ENCODE measurements at places on chromosomes 16 and 17.

DNA sequence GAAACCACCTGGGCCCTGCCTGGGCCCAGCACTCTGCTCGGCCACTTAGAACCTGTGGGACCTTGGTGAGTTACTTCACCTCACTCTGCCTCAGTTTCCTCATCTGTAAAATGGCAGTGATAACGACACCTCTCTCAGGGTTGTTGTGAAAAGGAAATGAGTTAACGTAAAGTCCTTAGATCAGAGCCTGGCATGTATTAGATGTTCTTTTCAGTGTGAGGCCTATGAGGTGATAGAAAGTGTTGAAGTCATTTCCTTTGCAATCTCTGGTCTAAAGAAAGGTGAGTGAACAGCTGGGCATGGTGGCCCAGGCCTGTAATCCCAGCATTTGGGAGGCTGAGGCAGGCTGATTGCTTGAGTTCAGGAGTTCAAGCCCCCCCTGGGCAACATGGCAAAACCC, 51.7 kb upstream of the LGALS9 start:
- no peak for DNase-seq

GRCh38 chr17:79786930-79787643, 9.1 kb downstream of the CBX2 start:
- DNase-seq, result no peak

DNA sequence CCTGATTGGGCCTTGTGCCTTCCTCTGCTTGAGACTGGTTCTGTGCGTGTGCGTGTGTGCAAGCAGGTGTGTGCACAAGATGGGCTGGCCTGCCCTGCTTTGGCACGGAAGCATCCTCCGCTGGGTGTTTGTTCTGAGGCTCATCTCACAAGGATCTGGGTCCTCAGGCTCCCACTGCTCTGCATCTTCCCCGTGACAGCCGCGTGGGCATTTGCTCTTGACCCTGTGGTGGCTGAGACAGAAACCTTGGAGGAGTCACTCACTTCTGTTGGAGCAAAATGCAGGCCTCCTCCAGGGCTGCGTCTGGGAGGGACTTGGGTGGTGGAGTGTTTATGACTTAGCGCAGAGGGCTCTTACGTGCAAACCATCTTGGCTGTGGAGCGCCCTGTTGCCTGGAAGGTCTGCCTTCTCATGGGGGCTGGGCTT, 119.2 kb downstream of the RPTOR start:
- no peak for DNase-seq

DNA sequence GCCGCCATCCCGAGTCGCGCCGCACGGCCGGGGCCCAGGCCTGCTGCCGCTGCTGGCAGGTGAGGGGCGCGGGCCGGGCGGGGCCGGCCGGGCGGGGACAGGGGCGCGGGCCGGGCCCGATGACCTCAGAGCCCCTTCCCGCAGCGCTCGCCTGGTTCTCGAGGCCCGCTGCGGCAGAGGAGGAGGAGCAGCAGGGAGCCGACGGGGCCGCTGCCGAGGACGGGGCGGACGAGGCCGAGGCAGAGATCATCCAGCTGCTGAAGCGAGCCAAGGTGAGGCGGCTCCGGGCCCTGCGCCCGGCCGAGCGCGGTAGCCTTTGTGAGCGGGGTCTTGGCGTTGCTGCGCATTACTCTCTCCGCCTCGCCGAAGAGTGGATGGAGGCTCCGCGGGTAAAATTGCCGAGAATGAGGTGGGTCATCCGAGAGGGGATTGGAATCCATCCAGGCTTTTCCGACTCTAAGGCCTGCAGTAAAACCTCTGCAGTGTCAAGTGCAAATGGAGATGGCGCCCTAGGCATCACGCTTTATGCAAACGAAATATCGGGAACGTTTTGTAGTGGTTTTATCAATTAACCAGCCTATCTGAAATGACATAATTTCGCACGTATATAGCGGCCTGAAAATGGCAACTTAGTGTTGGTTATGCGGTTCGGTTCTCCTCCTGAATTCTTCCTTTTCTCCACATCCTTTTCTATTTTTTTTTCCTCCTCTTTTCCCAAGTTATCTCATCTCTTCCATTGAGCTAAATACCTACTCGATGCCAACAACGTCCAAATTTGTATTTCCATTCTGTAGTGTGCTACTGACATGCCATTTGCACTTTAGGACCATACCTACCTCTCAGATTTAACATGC, 577 bp downstream of the TTC19 start:
- peak; percentile 38 for DNase-seq

- no peak for DNase-seq
These were observed 27.4 kb downstream of the TMC6 start for GRCh38 chr17:78101112-78101511.

DNA sequence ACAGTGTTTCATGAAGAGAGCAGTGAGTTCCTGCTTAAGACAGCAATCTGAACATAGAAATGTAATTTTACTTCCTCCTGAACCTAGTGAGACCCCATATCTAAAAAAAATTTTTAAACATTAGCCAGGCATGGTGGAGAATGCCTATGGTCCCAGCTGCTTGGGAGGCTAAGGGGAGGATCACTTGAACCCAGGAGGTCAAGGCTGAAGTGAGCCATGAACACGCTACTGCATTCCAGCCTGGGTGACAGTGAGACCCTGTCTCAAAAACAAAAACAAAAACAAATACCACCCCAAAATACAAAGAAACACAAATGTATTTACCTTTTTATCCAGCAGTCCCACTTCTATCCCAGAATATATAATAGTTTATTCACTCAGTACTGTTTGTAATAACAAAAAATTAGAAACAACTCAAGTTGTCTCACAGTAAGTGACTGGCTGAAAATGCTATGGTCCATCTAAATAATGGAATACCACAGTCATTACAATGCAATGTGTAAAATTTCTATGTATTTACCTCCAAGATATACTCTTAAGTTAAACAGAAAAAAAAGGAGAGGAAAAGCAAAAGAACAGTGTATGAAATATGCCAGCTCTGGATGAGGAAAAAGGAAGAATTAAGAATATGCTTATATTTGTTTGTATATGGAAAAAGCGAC, 16.3 kb downstream of the CFDP1 start:
- DNase-seq, result no peak

GRCh38 chr16:24980077-24980793, 34.9 kb downstream of the ARHGAP17 start:
- DNase-seq, result no peak

- no peak for DNase-seq
These were observed 206.5 kb downstream of the ABCC12 start for GRCh38 chr16:47949276-47949675.

DNA sequence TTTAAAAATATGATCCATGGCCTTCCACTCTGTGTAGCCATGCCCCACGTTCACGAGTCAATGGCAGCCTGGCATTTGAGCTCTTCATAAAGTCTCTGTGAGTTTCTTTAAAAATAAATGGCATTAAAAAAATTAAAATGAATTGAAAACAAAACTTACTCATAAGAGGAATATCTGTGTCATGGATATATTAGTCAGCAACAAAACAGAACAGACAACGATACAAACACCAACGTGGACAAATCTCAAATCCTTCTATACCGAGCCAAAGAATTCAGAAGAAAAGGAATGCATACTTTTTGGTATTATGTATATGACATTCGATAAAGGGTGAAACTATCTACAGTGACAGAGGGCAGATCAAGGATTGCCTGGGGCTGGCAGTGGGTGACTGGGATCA, 8.2 kb upstream of the CMIP start:
- no peak for DNase-seq

GRCh38 chr16:83843657-83844056, 35.9 kb downstream of the HSBP1 start:
- no peak for DNase-seq

DNA sequence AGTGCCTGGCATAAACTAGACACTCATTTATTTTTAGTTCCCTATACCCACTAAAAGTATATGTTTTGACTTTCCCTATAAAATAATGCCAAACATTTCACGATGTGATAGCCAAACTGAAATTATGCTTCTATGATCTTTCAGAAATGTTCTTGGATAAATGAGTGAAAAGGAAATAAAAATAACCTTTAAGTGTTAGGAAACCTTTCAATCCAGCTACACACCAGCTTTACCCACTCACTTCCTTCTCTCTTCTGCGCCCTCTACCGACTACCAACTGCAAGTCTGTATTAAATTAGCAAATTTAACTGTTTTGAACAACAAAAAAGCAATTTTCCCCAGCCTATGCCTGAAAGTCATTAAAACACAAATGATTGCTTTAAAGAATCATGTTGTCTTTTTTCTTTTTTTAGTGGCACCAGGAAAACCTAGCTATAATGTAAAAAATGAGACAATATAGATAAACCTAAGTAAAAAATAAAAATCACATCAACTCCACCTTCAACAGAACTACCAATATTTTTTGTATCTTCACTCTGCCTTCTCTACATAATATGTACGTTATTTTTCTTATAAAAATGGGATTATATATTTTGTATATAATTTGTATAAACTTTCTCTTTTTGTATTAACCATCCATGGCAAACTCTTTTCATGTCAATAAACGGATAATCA, 13.2 kb upstream of the TMEM100 start:
- DNase-seq, result peak; percentile 50

DNA sequence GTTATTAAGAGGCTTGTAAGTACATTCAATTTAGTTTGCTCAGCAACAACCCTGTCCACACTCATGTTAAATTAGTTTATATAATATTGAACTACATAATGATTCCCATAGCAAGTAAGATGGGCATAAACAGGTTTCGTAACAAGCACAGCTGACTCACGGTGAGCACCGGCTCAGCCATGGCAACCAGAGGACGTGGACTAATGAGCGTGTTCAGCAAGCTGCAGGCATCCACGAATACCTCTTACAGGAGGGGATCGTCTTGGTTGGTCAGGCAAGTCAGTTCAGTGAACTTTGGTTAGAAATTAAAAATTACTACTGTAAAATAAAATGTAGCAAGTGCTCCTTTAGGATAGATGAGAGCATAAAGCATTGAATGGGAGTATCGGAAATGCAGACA, 58.4 kb downstream of the ELAC2 start:
- no peak for DNase-seq

DNA sequence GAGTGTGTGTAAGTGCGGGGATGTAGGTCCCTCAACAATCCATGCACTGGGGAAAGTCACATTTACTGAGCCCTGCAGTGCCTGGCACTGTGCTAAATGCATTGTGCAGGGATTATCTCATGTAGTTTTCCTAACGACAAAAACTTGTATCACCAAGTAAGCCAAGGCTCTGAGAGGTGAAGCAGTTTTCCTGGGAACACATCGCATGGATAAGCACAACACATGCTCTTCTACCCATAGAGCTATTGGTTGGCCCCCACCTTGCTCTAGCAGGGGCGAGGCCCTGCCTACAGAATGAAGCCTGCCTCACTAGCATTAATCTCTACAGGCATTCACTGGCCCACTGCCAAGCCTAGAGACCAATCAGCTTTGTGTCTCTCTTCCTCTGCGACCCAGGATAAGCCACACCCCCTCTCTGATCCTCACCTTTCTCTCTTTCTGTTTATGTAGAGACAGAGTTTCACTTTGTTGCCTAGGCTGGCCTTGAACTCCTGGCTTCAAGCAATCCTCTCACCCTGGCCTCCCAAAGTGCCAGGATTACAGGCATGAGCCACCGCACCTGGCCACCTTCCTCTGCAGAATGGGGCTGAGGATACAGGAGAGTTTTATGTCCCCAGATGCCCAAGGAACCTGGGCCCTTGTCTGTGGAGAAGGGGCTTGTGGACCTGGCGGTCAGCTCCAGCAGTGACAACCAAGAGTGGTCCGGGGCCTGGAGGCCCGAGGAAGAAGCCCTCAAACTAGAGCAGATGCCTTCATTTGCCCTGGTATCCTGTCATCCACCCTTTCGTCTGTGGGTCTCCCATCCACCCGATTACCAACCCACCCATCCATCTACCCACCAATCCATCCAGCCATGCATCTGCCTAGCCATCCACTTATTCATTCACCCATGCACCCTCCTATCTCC, 12.8 kb downstream of the CDH16 start:
- peak; percentile 50 for DNase-seq

DNA sequence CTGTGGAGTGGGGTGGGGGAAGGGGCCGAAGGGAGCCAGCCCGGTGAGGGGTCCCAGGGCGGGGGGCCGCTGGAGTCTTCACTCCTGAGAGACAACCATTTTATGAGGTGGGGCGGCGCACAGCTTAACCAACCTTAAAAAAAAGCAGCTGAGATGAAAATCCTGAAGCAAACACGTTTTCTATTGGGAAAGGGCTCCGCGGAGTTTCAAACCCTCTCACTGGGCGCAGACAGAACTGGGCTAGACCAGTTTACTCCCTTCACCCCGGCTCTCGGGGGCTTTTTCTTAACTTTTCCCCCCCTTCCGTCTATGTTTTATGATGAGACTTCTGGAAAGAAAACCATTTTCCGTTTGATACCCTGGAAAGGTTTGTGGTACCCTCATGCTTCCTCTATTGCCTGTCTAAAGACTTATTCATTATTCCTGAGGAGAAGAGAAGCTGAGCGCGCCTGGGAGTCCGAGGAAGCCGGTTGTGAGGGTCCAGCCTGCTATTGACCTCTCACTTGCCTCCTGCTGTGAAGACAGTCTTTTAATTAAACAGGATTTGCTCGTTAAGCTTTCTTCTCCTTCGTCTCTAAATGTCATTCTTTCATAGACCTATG, 482 bp upstream of the SSH2 start:
- DNase-seq, result no peak

GRCh38 chr16:89412811-89413210, 77.5 kb downstream of the ANKRD11 start:
- DNase-seq, result no peak

DNA sequence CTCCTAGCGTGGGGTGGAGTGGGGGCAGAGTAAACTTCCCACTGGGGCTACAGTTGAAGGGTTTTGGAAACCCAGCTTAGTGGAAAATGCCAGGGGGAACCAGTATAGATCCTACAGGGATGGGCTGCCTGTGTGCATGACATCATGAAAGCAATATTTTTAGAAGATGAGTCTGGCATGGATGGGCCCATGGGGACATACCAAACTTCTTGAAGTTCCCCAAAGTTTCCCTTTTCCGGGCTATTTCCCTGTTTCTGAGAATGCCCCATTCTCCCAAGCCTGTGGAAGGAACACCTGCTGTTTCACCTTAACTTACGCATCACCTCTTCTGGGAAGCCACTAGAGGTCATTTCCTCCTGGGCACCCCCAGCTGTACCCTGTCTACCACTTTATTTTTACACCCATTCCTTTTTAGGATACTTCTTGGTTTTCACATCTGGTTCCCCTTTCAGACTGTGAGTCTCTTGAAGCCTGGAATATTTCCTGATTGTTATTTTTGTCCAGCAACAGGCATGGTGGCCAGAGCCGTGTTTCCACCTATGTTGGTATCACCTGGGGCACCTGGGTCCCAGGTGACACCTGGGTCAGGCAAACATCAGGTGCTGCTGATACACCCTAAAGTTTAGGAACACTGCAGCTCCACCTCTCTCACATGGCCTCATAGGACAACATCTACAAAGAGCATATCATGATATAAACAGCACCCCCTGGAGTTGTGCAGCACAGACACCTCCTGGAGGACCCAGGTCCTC, 9.8 kb downstream of the SOCS3 start:
- DNase-seq, result no peak

DNA sequence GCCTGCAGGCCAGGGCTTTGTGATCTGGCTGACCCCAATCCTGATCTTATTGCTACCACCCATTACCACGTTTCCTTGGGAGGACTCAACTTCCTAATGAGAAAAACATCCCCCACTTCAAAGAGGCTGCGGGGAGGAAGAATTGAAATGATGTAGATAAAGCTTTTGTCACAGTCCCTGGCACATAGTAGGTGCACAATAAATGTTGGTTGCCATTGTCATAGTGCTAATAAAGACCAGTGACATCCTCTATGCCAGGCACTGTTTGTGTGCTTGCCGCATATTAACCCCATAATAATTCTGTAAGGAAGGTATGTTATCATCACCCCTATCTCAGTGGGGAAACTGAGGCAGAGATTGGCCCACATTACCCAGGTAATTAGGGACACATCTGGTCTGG, 22.4 kb downstream of the WNT3 start:
- no peak for DNase-seq
